Lower lobe of right lung (tissue), 2 donors: ENCODE measurements at places on chromosomes 6 and 20.

DNA sequence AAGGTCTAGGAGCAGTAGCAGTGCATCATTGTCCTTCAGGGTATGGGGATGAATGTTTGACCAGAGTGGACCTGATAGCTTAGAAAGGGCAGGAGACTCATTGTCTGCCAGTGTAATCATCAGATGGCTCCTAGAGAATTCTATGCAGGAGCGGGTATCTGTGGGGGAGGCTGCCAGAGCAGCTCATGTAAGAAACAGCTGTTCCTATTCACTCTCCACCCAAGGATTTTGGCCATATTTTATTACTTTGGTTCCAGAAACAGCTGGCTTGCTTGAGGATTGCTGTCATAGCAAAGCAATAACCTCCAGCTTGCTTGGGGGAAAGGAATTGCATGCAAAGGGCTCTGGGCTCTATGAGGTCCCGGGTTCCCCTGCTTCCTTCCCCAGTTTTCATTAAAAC lies 44.1 kb downstream of the RALY start:
- DNase-seq, result no peak

- no peak for DNase-seq
Measured at GRCh38 chr6:134689641-134690040, 260.3 kb downstream of the ALDH8A1 start.

- DNase-seq, result no peak
Measured at GRCh38 chr6:48922837-48923236, 540.2 kb downstream of the MMUT start.

GRCh38 chr6:138514860-138515540 lies 15.7 kb upstream of the NHSL1 start:
- no peak for DNase-seq

DNA sequence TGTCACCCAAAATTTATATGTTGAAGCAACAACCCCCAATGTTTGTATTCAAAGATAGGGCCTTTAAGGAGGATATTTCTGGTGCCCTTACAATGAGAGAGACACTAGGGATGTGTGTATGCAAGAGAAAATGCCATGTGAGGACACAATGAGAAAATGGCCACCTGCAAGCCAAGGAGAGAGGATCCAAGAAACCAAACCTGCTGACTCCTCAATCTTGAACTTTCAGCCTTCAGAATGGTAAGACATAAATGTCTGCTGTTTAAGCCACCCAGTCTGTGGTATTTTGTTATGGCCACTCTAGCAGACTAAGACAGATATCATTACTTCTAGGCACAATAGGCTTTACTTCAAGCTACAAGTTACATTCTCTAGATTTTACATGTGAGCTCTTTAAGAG lies 1145.1 kb upstream of the MAP3K7 start:
- no peak for DNase-seq

- DNase-seq, result no peak
Measured at GRCh38 chr6:1739220-1739619, 129.5 kb downstream of the FOXC1 start.
